A549 treated with ZK216348 at 1 μM for 4 hours (cell line): ENCODE measurements at places on chromosomes 4 and X. TPM values are rescaled to one million over a fixed set of nuclear protein-coding genes. Genes with fewer than 3 reads are reported as not detected.

Gene GLOD5
- not detected in 5 replicates for total RNA-seq

Gene ZFP42
- total RNA-seq: not detected in 5 replicates

Gene CDX4
- total RNA-seq: not detected in 5 replicates

Gene TEX13C
- not detected in 5 replicates for total RNA-seq

Gene GLA
- 171 to 203 TPM (median 176 TPM) in 5 replicates for total RNA-seq

Gene ERAS
- 0.19 TPM in 1 of 5 replicates, not detected in the others for total RNA-seq

Gene MAGEC1
- total RNA-seq: 0.15 TPM in 1 of 5 replicates, not detected in the others

Gene CLNK
- not detected in 5 replicates for total RNA-seq

Gene CLDN22
- total RNA-seq: not detected in 5 replicates

Gene ZNF630
- 0.15 to 0.55 TPM (median 0.26 TPM) in 5 replicates for total RNA-seq

Gene HSFX1
- 0.13 to 0.44 TPM (median 0.43 TPM) in 5 replicates for total RNA-seq

Gene CDK16
- total RNA-seq: 83.3 to 119 TPM (median 110 TPM) in 5 replicates

Gene RAB40A
- total RNA-seq: not detected in 5 replicates

Gene AKAP14
- not detected in 5 replicates for total RNA-seq

Gene ANTXR2
- 3.7 to 4.6 TPM (median 4.3 TPM) in 5 replicates for total RNA-seq

Gene PCYT1B
- total RNA-seq: not detected in 5 replicates

Gene GUCY1B1
- 0.20 to 0.33 TPM (median 0.26 TPM) in 5 replicates for total RNA-seq

Gene TSR2
- total RNA-seq: 51.5 to 59.7 TPM (median 54.2 TPM) in 5 replicates

Gene CYBB
- total RNA-seq: not detected in 5 replicates

Gene NLRP2B
- total RNA-seq: not detected in 5 replicates

Gene LRP2BP
- total RNA-seq: 0.05 to 0.28 TPM (median 0.17 TPM) in 4 of 5 replicates, not detected in the other
